ENCODE measurements at places on chromosomes 3 and 15. TPM values are rescaled to one million over a fixed set of nuclear protein-coding genes. Genes with fewer than 3 reads are reported as not detected.
A peak's percentile ranks its signal among the peaks of the same experiment; 100 is the strongest.

DNA sequence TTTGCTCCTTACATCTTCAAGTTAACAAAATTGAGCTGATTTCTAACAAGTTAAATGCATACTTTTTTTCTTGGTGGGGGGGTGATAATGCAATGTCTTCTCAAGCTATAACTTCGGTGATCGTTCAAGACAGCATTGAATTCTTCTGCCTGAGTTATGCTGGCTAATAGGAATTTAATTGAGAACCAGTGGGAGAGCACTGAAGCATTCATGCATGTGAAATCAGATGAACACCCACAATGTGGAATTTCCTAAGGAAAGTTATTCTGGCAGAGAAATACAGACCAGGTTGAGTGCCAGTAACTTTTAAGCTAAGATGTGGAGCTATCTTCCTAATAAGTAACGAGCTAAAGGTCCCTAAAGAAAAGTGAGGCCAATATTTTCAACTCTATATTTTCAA is 3.0 kb downstream of the SPATA16 start:
- no peak for DNase-seq

The SLC22A14 gene
- total RNA-seq = 0.29 TPM

GRCh38 chr15:49905221-49905620 is 213.8 kb downstream of the ATP8B4 start:
- DNase-seq = no peak

- DNase-seq = no peak
These were observed 208.4 kb upstream of the CGNL1 start for GRCh38 chr15:57167821-57168395.

DNA sequence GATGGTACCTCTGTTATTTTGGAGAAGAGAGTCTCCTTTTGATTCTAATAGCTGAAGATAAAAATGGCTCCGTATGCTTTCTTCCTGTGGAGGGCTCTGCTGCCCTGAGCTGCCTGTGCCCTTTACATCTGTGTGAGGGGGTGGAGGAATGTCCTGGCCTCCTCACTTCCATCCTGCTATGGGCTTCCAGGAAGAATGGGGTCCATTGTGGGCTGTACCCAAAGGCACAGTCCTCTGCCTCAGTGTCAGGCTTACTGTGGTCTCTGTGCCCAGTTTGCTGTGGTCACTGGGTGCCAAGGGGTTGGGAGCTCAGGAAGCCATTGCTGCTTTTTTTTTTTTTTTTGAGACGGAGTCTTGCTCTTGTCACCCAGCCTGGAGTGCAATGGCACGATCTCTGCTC is 14.4 kb downstream of the DAG1 start:
- DNase-seq = no peak

GRCh38 chr3:55541456-55541855 is 54.4 kb upstream of the WNT5A start:
- DNase-seq = no peak

- no peak for DNase-seq
These were observed 183.4 kb downstream of the OR4M2 start for GRCh38 chr15:22263738-22264137.

GRCh38 chr3:147119989-147120388 is 286.4 kb downstream of the ZIC4 start:
- no peak for DNase-seq

DNA sequence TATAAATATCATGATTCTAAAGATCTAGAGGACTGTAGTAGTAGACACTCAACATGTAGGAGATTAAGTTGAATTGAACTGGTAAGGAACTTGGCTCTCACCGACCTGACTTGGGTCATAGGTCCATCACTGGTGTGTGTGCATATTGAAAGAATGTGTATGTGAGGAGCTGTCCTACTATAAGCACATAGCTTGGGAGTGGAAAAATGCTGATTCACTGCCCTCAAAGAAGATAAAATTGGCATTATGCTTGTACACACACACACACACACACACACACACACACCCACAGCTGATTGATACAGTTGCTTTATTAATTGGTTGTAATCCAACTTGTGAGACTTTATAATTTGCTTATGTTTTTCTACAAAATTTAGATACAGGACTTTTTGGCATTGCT is 411.0 kb upstream of the NR2F2 start:
- DNase-seq = no peak

The SNTN gene
- not detected for total RNA-seq

DNA sequence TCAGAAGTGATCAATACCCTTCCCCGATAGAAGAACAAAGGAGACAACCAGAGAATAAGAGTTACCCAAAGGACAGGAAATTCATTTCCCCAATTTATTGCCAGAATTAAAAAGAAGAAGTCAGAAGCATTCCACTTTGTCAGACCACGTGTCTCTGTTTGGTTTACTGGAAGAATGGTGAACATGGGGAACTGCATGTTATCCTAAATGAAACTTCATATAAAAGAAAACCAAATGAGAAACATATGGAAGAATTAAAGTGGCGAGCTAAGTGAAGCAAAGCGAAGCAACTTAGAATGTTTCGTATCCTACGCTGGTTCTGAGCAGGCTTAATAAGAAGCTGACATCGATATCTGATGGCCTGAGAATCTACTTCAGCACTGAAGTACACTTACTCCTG is 190.7 kb downstream of the MAGI1 start:
- DNase-seq = no peak

DNA sequence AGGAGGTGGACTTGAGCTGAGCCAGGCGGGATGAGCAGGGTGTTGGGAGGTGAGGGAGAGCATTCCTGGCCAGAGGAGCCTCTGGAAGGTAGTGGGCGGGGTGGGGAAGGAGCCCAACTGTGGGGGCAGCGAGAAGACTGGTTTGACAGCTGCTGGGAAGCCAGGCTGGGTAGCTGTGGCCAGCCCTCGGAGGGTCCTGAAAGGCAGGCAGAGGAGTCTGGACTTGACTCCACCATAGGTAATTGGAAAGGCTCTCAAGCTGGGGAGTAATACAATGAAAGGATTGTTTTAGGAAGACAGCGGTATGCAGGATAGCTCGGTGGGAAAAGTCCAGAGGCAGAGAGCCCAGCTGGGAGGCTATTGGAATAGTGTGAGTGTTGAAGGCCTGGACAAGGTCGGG is 17.2 kb downstream of the EPHB3 start:
- DNase-seq = no peak

The HESX1 gene
- total RNA-seq = 0.40 TPM

GRCh38 chr15:27845535-27846369 is 253.4 kb downstream of the OCA2 start:
- DNase-seq = no peak

- no peak for DNase-seq
These were observed 54.5 kb upstream of the ACKR4 start for GRCh38 chr3:132542577-132542976.

DNA sequence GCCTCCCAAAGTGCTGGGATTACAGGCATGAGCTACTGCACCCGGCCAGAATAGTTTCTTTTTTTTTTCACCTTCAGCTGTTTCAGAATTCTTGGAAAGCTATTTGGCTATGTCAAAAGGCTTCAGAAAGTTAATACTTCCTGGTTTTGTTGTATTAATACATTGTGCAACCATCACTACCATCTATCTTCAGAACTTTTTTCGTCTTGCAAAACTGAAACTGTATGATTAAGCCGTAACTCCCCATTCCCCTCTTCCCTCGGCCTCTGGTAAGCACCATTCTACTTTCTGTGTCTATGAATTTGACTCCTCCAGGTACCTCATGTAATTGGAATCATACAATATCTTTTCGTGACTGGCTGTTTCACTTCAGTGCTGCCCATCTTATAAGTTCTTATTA is 5.2 kb upstream of the NOX5 start:
- no peak for DNase-seq

DNA sequence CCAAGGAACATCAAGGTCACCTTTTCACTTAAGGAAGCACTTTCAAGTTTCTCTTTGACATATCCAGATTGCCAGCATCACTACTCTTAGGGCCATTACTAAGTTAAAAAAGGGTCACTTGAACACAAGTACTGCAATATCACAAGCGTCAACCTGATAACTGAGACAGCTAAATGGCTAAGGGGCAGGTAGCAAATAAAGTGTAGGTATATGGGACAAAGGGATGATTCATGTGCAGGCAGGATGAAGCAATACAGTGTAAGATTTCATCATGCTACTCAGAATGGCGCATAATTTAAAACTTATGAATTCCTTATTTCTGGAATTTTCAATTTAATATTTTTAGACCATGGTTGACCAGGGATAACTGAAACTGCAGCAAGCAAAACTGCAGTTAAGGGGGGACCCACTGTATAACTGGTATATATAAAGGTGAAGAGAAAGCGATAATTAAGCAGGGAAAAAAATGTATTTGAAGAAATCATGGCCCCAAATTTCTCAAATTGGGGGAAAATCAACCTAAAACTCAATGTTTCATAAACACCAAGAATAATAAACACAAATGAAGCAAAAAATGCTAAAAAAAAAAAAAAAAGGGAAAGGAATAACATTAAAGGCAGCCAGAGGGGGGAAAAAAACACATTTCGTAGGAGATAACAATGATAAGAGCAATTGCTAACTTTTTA is 13.1 kb downstream of the CCR1 start:
- no peak for DNase-seq

- DNase-seq = no peak
These were observed 93.0 kb downstream of the SNRK start for GRCh38 chr3:43379343-43379742.

DNA sequence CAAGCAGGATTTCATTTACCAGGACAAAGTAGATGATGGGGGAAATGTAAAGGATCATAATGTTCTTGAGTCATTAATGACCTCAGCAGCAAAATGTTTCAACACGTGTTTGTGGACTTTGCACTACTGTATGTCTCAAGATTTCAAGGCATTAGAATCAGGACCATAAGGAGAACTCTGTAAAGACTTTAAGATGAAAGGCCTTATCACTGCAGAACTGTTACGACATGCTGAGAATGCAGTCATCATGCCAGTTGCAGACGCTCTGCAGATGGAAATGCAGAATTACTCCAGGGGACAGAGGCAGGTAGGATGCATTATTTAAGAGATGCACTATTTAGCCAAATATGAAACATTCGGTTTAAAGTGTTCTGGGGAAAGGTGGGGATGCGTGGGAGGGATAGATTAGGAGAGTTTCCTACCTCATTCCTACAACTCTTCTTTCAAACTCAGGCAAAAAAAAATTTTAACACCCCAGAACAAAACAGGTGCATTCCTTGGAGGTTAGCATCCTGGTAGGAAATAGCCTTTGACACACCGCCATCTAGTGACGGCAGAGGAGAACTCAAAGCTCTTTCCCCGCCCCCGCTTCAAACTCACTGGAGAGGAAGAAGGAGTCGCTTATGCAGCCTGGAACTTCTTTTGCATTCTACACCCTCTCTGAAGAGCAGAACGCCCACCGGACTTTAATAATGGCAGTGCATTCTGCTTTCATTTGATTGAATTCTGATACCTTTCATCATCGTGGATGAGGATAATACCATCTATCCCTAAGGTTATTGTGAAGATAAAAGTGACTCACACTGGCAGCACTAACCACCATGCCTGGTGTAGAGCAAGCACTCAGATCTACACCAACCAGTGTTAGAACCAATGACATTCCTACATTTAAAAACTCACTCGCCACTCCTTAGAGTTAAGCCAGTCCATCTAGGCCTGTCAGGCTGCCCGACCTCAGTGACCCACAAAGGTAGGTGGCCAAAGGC is 43.1 kb upstream of the TOPAZ1 start:
- DNase-seq = no peak

GRCh38 chr3:158918451-158918850 is 116.6 kb downstream of the MFSD1 start:
- no peak for DNase-seq

DNA sequence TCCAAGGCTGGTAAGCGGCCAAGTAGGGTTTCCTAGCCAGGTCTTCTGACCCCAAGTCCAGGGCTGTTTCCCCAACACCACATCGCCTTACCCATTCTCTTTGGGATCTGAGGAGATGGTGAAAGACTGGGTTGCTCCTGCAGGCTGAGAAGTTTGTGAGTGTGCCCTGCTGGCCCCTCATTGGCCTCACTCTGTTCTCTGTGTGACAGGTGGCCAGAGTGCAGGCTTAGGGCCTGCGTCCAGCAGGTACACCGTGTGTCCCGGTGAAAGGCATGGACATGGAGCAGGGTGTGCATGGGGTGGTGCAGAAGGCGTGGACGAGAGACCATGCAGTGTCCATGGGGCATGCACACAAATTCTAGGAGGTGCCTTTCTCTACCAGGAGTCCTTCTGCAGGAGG is 91.3 kb downstream of the DGKG start:
- DNase-seq = no peak

- DNase-seq = no peak
These were observed 22.6 kb upstream of the CSPG5 start for GRCh38 chr3:47601281-47601680.

The MANF gene
- 187 TPM for total RNA-seq

- peak; percentile 39 for DNase-seq
These were observed 27.1 kb downstream of the CCDC13 start for GRCh38 chr3:42745776-42746454.

DNA sequence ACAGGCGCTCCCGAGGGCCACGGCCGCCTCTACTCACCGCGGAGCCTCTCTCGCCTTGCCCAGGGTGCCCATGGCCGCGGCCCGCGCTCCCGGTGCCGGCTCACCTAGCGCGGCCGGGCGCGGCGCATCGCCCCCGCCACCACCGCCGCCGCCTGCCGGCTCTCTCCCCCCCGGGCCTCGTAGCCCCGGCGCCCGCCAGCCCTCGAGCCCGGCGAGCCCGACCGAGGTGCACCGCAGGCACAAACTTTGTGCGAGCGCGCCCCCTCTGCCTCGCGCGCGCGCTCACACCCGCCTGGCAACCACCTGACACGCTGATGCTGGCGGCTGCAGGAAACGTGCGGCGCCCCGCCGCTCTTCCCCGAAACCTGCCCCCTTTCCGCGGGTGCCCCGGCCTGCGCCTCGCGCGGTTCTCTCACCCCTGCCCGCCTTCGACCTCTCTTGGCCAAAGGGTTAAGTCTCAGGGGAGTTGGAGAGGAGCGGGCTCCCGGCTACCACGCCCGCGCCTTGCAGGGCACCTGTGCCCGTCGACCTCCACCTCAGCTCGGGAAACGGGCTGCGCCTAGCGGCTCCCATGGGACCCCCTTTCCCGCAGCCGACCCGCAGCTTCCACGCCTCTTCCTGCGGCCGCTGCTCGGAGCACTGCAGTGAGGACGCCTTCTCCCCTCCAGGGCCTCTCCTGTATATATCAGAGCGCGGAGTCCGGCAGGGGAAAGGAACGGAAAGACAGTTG is at the start of gene RASGRP1:
Gene RASGRP1, minus strand, starts transcription at position 258 of the 730 bp plus-strand sequence. Its CDS starts 186 bp downstream, at position 72.
- peak; percentile 80 for DNase-seq

DNA sequence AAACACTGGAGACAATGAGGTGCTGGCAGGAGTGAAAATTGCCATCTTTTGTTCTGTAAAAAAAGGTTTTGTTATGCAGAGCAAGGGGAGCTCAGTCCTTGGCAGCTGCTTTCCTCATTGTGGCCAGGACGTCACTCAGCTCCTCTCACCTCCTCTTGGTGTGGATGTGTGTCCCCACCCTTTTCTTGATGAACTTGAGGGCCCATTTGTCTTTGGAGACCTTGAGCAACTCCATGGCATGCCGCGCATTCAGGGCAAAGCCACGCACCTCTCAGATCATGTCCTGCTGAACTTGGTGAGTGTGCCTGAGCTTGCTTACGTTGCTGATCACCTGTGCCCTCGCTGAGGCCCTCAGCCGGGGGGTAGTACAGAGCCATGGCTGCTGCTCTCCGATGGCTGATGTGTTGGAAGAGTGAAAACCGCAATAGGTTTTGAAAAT is 24.5 kb upstream of the BDH1 start:
- no peak for DNase-seq

The CIDEC gene
- total RNA-seq = 1.6 TPM

The TRH gene
- 5.3 TPM for total RNA-seq

Data from type B pancreatic cell (in vitro differentiated cells).